ENCODE measurements at places on chromosomes 2 and 18. TPM values are rescaled to one million over a fixed set of nuclear protein-coding genes. Genes with fewer than 3 reads are reported as not detected.

DNA sequence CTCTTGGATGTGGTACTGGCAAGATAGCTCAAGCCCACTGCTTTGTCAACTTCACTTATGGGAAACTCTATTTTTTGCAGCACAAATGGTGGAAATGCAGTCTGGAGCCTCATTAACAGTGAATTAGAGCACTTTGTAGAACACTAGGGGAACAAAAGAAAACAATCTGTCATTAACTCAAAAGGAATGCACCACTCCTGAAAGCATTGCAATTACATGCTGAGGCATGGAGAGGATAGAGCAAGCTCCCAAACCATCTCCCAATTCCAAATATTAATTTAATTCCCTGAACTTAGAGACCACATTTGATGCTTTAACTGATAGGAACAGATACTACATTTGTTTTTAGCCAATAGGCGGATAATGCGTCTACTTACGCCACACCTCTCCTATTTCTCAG lies 32.8 kb upstream of the TANC1 start:
- DNase-seq, result no peak

DNA sequence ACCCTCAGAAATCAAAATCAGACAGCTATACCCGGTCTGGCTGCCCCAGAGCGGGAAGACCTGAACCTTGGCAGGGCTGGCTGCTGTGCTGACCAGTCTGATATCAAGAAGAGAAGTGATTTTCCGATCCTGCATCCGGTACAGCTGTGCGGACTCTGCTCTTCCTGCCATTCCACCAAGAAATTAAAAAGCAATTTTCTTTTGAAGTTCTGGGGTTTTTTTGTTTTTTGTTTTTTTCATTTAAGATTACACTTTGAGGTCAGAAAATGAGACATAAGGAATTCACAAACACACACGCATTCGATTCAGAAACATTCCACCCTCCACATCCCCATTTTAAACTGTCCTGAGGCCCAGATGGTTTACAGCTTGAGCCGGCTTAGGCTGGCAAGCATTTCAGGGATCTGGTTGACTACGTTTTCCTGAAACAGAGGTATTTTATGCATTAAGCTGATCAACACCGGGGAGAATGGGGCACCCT lies 156.5 kb downstream of the COL6A3 start:
- no peak for DNase-seq

GRCh38 chr2:160967523-160967922 lies 192.7 kb upstream of the TANK start:
- no peak for DNase-seq

- DNase-seq, result no peak
These were observed 27.4 kb upstream of the MC5R start for GRCh38 chr18:13796515-13796914.

Gene PLEK
- total RNA-seq, result 12.8 TPM

- no peak for DNase-seq
These were observed 2.2 kb downstream of the DSG2 start for GRCh38 chr18:31500051-31500688.

DNA sequence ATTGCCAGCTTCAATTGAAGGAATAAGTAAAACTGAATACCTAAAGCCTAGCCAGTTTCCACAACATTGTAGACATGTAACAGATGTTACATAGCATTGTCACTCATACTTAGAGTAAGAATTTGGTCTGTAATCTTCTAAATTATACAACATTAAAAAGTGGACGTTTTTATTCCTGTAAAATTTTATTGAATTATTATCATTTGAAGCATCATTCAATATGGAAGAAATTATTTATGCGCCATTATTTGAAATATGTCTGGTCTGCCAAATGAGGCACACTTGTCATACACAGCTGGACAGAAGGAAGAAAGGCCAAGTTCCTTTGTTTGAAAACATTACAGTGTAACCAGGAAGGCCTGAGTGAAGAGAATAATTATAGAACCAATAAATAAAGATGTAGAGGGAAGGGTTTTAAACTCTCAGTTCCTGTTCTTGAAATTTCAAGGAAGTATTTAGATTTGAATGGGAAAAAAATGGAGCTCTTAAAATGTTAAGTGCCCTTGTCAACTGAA lies 575.5 kb downstream of the LRRTM4 start:
- DNase-seq, result no peak

- DNase-seq, result no peak
These were observed 1.1 kb upstream of the CFLAR start for GRCh38 chr2:201114846-201115245.

DNA sequence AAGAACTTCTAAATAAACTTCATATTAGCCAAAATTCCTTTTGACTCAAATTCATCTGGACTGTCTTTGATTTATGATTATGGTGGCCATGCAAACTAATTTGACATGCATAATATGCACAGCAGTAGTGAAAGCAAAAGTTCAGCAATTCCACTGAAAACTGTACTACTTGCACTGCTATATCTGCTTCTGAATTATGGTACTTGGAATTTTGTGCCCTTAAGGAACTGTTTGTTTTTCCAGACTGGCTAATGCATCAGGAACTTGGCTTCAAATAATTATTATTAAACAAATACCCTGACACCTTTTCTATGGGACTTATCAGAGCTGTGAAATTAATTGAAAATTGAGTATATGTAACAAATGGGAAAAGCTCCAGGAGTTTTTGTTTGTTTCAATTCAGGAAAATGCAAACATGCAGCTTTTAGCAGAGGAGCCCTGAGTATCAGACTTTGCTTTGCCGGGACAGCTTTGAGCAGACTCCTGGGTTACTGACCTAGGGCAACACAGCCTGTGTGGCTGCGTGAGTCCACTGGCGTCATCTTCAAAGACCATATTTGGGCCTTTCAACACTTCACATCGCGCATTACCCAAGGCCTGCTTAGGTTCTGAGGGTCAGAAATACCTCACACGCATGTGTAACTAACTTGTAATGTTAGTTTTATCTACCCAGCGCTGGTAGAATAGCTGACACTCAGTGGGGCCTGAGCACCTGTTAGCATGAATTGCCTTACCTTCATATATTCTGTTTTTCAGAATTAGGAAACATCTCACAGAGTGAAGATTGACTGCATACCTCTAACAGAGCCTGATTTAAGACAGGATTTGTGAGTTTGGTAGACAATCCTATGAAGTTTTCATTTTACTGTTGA lies 35.4 kb downstream of the CFAP221 start:
- no peak for DNase-seq

- DNase-seq, result no peak
These were observed 83.4 kb downstream of the PDK1 start for GRCh38 chr2:172639256-172639655.

GRCh38 chr2:28670856-28671255 lies 80.8 kb upstream of the PPP1CB start:
- no peak for DNase-seq

- DNase-seq, result no peak
These were observed 41.6 kb downstream of the DDX1 start for GRCh38 chr2:15633043-15633970.

DNA sequence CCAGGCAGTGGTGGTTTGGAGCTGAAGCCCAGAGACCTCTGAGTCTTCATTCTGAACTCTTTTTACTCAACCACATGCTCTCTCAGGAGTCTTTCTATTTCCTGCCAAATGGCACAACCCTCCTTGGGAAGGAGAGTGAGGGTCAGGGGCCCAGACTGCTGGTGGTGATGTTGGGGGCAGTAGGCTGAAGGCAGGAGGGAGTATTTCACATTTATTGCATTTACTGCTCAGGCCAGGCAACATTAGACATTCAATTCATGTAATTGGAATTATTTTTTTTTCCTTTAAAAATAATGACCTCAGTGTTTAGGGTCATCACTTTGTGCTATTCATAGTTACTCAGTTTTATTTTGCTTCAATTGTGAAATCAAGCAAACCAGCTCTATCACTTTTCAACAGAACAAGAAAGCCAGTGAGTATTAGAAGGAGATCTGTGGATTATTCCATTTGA lies 311.3 kb upstream of the NT5C1B start:
- no peak for DNase-seq

GRCh38 chr2:117087535-117088291 lies 726.8 kb upstream of the DDX18 start:
- DNase-seq, result no peak

GRCh38 chr2:19589791-19590190 lies 231.4 kb upstream of the OSR1 start:
- peak; percentile 89 for DNase-seq

Gene MXD1
- total RNA-seq, result 29.5 TPM

Gene CD8B2
- total RNA-seq, result 0.10 TPM

Gene LNPK
- 27.2 TPM for total RNA-seq

Gene CPO
- total RNA-seq, result 0.89 TPM

GRCh38 chr2:40113272-40113968 lies 334.4 kb upstream of the THUMPD2 start:
- DNase-seq, result no peak

DNA sequence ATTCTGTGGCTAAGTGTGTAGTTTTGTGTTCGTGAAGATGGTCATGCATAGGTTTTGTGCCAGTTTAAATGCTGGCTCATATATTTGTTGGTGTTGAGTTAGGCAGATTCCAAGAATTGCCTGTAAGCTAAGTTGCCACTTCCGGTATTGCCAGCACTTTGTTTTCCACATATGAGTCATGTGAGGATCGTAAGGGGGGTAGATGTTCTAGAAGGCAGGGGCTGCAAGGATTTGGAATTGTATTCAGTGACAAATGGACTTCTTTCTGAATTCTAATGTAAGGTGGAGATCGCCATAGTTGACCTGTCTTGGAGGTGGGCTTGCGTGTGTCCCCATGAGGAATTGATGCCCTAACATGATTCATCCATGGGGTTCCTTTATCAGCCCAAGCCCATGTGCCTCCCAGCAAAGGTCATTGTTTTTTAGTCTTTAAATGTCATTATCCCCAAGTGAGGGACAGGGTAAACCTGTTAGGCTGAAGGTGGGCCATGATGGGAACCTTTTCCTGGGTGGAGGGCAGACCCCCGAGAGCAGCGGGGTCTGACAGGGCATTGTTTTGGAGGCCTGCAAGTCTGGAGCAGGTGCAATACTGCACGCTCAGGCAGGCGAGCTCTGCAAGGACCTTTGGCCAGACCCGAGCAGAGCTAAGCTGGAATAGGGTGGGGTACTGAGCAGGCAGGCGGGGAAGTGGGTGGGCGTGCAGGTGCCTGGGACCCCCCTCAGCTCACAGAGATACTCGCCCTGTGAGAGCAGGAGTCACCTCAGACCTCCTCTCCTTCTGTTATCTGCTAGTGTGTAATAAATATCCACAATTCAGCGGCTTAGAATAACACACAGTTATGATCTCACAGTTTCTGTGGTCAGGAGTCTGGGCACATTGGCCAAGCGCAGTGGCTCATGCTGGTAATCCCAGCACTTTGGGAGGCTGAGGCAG lies 77.4 kb downstream of the LRRFIP1 start:
- DNase-seq, result no peak

Gene SPHKAP
- 2.3 TPM for total RNA-seq

Gene IMPA2
- 61.0 TPM for total RNA-seq

Gene CHRND
- 2.4 TPM for total RNA-seq

DNA sequence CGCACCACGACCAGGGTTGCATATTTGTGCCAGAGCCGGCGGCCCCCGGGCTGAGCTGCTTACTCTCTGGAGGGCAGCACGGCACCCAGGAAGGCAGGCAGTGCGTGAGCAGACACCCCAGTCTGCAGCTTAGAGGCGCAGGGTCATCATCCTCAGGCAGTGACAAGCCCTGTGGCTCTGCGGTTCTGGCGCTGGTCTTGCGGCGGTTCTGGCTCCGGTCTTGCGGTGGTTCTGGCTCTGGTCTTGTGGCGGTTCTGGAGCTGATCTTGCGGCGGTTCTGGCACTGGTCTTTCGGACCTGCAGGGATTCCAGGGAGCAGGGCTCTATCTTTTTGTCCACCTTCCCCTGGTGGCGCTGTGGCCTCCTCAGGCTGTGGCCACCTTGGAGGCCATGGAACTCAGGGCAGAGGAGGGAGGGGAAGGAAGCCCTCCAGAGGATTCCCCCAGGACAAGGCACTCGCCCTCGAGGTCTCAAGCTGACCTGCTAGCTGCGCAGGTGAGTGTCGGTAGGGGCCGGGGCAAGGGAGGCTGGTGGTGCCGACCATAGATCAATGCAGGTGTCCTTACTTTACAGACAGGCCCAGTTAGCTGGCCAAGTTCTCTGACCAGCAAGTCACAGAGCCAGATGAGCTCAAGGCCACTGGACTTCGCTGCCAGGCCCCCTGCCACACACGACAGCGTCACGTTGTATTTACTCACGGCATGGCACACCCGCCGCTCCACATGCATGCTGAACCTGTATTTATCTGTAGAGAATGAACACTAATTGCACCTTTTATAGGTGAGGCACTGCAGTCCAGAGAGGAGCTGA lies 14.9 kb downstream of the ESPNL start:
- no peak for DNase-seq

DNA sequence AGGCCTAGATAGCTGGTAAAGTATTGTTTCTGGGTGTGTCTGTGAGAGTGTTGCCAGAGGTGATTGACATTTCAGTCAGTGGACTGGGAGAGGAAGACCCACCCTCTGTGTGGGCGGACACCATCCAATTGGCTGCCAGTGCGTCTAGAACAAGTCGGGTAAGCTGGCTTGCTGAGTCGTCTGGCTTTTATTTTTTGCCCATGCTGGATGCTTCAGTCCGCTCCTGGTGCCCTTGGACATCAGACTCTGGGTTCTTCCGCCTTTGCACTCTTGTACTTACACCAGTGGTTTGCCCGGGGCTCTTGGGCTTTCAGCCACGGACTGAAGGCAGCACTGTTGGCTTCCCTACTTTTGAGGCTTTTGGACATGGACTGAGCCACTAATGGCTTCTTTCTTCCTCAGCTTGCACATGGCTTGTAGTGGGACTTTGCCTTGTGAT lies 24.3 kb downstream of the DIS3L2 start:
- no peak for DNase-seq

DNA sequence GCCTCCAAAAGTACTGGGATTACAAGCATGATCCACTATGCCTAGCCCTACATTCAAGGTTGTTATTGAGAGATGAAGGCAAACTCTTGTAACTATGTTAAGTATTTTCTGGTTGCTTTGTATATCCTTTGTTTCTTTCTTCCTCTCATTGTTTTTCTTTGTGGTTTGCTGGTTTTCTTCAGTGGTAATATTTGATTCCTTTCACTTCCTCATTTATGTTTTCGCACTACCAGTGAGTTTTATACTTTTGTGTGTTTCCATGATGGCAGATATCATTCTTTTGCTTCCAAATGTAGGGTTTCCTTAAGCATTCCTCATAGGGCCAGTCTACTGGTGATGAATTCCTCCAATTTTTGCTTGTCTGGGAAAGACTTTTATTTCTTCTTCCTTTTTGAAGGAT lies 90.2 kb downstream of the NCK2 start:
- DNase-seq, result no peak

GRCh38 chr2:123870881-123871276 lies 154.2 kb upstream of the CNTNAP5 start:
- DNase-seq, result no peak

- DNase-seq, result no peak
These were observed 29.8 kb downstream of the CYTIP start for GRCh38 chr2:157414050-157414449.

DNA sequence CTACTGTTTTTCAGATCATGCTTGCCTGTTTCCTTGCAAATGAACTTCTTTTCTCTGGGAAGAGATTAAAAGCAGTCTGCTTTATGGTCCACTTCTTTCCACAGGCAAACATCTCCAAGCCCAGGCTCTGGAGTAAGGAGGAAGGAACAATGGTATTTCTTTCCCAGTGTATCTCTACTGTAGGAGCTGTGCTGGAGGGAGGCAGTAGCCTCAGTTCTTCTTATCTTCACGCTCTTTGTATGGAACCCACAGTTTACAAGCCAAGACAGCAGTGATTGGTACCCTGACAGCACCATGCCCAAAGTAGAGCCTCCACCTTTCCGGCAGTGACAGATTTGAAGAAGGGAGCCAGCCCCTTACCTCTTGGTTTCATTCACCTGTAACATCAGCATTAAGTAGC lies 35.2 kb downstream of the SPOPL start:
- no peak for DNase-seq
